ENCODE measurements at places on chromosomes 16 and 17.
A peak's percentile ranks its signal among the peaks of the same experiment; 100 is the strongest.

DNA sequence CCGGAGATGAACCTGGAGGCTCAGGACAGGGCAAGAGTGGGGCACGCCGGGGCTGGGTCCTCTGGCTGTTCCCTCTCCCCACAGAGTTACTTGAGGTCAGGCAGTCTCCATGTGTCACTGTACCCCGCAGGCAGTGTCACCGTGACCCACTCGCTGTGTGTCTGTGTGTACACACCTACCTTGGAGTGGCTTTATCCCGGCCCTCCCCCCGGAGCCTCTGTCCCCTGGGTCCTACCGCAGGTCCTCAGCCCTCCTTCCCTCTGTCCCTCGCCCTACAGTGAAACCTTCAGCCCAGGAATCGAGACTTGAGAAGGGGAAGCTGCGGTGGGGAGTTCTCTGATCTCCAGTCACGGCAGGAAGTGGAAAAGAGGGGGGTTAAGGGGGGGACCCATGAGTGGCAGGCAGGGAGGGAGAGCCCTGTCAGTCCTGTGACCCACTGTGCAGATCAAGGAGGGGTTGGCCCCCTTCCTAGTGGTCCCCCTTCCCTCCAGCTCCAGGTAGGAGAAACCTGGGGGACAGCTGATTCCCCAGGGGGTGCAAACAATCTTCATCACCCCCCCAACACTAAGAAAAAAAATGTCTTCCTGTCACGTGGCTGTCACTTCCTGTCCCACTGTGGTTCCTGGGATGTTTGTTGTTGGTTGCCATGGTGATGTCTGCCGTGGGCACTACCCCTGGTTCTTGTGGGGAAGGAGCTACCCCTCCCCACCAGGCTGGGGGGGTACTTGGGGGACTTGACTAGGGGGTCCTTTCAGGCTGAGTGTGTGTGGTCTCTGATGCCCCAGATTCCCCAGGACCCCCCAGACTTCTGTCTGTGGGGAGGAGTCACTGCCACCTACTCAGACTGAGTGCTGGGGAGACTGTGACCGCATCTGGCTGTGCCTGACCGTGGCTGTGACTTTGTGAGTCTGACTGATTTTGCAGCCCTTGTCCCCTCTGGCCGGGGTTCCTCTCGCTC, 13.7 kb downstream of the RARA start:
- DNase-seq: peak; percentile 45

DNA sequence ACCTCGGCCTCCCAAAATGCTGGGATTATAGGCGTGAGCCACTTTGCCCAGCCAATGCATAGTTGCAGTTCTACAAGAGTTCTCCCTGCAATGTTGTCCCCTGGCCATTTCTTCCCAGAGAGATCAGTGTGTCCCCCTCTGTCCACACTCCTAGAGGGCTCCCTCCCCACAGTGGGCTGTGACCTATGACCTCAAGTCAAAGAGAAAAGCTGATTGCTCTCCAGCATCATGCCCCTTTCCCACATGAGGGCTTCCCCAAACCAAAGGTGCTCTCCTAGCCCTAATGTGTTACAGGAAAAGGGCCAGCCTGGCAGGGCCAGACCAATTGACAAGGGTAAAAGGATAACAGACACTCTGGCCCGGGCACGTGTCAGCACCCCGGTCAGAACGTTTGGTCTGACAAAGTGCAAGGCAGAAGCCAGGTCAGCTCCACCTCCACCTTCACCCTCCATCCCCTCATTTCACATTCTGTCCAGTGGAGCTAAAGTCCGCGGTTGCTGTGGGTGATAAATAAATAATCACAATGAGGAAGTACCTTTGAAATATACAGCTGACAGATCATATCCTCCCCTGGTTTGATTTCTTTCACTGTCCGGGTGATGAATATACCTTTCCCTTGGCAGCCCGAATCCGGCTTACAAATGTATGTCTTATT, 17.8 kb downstream of the TTLL6 start:
- DNase-seq: no peak

GRCh38 chr16:4124535-4125294, 8.5 kb upstream of the ADCY9 start:
- no peak for DNase-seq

GRCh38 chr17:13503526-13503925, 98.2 kb downstream of the HS3ST3A1 start:
- no peak for DNase-seq

DNA sequence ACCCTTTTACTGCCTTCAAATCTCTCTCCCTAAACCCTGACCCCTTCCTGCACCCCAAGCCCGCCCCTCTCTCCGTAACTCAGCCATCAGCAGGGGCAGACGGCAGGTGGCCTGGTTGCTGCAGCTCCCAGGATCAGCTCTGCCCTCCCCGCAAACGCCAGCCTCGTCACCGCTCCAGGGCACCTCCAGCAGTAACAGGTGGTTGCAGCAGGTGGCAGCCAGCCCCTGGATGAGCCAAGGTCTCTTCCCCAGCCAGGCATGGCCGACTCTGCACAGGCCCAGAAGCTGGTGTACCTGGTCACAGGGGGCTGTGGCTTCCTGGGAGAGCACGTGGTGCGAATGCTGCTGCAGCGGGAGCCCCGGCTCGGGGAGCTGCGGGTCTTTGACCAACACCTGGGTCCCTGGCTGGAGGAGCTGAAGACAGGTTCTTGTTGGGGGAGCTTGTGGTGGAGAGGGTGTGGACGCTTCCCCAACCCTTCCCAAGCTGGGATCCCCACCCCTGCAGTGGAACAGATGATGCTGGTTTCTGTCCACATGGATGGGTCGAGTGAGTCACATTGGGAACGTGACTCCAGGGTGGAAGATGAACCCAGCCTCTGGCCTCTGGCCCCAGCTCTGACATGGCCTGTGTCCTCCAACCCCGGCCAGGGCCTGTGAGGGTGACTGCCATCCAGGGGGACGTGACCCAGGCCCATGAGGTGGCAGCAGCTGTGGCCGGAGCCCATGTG, 558 bp downstream of the HSD3B7 start:
- no peak for DNase-seq

Measured in activated CD4-positive, CD25-positive, alpha-beta regulatory T cell (primary cell).